ENCODE measurements at places on chromosomes 2 and 18.

GRCh38 chr2:225608136-225608535 is 208.6 kb downstream of the NYAP2 start:
- H3K4me1 ChIP-seq = no peaks in the 10 kb centered on the region
- no peak overlapping the region for H3K4me3 ChIP-seq
- H3K36me3 ChIP-seq = no peaks in the 10 kb centered on the region
- no peak overlapping the region for H3K27ac ChIP-seq
- H3K27me3 ChIP-seq = no peaks in the 10 kb centered on the region

- H3K27me3 ChIP-seq = no peaks in the 10 kb centered on the region
- H3K27ac ChIP-seq = no peak overlapping the region
- H3K4me3 ChIP-seq = no peak overlapping the region
These were observed 107.7 kb downstream of the KCTD1 start for GRCh38 chr18:26440644-26441043.

DNA sequence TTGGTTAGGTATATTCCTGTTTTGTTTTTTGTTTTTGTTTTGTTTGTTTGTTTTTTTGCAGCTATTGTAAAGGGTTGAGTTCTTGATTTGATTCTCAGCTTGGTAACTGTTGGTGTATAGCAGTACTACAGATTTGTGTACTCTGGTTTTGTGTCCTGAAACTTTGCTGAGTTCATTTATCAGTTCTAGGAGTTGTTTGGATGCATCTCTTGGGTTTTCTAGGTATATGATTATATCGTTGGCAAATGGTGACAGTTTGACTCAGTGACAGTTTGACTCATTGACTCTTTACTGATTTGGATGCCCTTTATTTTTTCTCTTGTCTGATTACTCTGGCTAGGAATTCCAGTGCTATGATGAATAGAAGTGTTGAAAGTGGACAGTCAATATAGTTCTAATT is 53.7 kb downstream of the APLF start:
- H3K36me3 ChIP-seq = no peaks in the 10 kb centered on the region
- no peak overlapping the region for H3K27ac ChIP-seq
- no peaks in the 10 kb centered on the region for H3K27me3 ChIP-seq
- no peak for DNase-seq

GRCh38 chr2:85642725-85643124 is 25.3 kb downstream of the SFTPB start:
- H3K36me3 ChIP-seq = peaks cover 94% of the 10 kb centered on the region
- no peak for DNase-seq
- no peaks in the 10 kb centered on the region for H3K4me1 ChIP-seq
- no peaks in the 10 kb centered on the region for H3K27me3 ChIP-seq
- no peak overlapping the region for H3K4me3 ChIP-seq
- H3K27ac ChIP-seq = no peak overlapping the region
